Skin of body (tissue), 3 donors: ENCODE measurements at places on chromosomes 7 and 10.

- DNase-seq = no peak
Measured at GRCh38 chr10:31581741-31582323, 262.8 kb downstream of the ZEB1 start.

- no peak for DNase-seq
Measured at GRCh38 chr10:19014498-19014897, 34.1 kb upstream of the MALRD1 start.

- no peak for DNase-seq
Measured at GRCh38 chr7:4733936-4734528, 41.4 kb upstream of the AP5Z1 start.

- DNase-seq = no peak
Measured at GRCh38 chr10:23496727-23497126, 57.9 kb downstream of the OTUD1 start.

DNA sequence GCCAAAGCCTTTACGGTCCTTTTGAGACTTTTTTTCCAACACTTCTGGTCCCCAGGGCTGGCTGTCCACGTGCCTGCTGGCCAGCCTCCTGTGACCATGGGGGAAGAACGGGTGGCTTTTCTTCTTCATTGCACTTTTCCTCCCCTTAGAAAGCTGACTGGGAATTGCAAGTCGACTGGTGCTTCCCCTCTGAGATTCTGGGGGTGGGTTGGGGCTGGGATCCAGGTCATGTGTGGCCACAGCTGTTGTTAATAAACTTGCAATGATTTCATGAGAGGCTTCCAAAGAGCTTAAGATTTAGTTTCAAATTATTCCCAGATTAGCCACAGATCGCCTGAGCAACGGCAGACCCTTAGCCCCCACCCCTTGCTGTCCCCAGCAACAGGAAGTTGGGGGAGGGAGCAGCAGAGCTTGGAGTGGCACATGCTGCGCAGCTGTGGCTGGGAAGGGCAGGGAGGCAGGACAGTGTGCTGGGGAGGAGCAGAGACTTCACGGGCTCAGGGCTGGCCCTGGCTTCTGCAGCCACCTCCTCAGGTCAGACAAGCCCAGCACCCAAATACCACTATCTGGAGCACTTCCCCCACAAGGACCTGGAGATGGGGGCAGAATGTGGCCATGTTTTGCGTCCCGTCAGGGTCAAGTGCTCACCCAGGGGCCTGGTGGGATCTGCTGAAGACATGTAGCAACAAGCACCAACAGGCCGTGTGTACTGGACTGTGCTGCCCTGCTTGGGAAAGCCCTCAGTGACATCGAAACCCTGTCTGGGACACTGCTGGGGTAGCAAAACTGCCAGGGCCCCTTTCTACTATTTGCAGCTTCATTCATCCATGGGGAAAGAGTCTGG, 147.1 kb downstream of the RNF216 start:
- DNase-seq = peak; percentile 97

DNA sequence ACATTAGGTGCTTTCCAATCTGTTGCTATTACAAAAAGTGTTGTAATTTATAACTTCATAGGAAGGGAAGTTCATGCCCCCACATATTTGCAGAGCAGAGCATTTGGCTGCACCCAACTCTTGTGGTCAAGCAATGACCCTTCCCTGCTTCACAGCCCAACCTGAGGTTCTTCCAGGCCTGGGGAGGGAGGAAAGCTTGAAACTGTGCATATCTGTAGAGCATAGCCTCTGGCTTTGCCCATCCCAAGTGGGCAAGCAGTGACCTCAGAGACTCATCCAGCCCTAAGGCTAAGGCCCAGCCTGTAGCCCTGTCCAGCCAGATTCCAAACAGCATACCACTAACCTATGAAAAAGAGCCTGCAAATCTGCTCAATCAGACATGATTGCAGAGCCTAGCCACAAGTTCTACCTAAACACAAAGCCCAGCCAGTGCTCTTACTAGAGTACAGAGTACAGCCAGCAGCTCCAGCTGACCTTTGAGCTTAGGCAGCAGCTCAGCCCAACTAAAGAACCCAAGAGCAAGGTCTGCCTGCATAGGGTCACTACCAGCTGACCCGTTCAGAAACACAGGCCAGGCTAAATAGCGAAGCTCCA, 14.4 kb upstream of the GSTK1 start:
- DNase-seq = no peak

- no peak for DNase-seq
Measured at GRCh38 chr7:13044309-13044708, 356.9 kb downstream of the ARL4A start.

DNA sequence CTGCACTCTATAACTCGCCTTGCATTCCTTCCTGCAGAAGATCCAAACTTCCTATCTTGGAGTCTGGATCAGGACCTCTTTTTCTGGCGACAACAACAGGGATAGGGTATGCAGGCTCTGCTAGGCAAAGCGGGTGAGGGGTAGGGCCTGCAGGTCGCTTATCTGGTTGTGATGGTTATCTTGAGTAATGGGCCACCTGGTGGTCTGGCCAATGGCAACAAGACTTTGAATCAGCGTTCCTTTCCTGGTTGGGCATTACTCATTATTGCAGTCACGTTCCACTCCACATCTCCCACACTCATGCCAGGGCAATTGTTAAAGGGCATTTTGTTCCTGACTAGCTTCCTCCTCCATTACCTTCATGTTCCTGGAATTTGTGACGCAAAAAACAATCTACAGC, 48.4 kb upstream of the PLXDC2 start:
- no peak for DNase-seq

DNA sequence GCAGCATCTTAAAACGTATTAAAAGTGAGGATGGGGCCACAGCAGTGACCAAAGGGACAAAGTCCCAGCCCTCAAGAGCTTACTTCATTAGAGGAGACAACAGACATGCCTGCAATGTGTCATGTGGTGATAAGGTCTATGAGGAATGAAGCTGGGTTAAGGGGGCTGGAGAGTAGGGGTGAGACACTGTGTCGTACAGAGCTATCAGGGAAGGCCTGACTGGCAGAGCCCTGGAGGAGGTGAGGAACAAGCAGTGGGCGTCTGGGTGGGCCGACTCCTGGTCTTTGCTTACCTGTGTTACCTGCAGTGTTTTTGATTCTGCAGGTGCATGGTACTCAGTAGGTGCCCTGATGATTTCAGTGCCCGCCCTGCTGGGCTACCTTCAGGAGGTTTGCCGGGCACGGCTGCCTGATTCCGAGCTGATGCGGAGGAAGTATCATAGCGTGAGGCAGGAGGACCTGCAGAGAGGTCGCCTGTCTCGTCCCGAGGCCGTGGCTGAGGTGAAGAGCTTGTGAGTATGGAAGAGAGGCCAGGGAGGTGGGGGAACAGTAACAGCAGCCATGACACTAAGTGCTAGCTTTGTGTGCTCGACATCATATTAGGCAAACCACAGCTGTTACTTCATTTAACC, 7.6 kb downstream of the ZFYVE27 start:
- DNase-seq = no peak

DNA sequence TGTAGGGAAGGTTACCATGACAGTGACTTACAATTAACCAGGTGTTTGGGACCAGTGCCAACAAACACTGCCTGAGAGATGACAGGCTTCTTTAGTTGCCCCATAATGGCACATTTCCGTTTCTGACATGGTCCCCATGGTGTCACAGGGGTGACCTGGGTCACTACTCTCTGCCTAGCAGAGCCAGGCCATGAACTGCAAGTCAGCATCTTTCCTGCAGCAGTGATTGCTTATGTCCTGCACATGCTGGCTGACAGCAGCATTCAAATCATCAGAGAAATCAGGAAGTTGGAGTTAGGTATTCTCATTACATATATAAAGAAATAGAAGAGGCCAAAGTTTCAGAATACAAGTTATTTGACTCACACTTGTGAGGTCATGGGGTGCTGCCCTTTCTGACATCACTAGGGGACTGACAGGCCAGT, 47.1 kb upstream of the ZNRF2 start:
- DNase-seq = no peak

GRCh38 chr10:50501478-50501877, 122.3 kb downstream of the SGMS1 start:
- no peak for DNase-seq

DNA sequence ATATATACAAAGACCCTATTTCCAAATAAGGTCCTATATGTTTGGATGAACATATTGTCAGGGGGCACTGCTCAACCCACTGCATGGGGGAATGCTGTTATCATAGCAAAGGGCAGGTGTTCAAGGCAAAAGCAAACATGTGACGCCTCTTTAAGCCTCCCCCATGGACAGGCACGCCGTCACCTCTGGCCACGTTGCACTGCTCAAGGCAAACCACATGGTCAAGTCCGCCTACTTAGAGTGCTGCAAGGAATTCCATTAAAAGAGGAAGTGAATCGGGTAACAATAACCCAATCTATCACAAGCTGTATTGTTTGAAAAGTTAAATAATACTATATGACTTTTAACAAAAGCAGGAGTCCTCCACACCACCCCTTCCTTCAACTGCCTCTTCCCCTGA, 8.8 kb upstream of the CALD1 start:
- no peak for DNase-seq

DNA sequence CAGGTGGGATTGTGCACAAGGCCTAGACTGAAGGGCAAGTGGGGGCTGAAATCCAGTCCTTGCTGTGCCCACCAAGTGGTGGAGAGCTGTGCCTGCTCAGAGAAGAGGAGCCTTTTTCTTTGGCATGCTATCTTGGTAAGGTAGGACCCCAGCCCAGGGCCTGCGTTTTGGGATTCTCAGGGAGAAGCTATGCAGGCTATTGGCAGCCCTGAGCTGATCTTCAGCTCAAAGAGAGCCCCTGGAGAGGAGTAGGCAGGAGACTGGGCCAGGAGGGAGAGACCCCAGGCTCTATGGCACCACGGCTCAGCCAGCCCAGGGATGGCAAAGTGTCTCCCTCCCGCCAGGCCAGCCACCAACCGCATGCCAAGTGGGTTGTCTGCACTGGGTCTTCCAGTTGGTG, 119.2 kb upstream of the PCBD1 start:
- no peak for DNase-seq

GRCh38 chr7:39633563-39634477, 10.4 kb downstream of the RALA start:
- no peak for DNase-seq

DNA sequence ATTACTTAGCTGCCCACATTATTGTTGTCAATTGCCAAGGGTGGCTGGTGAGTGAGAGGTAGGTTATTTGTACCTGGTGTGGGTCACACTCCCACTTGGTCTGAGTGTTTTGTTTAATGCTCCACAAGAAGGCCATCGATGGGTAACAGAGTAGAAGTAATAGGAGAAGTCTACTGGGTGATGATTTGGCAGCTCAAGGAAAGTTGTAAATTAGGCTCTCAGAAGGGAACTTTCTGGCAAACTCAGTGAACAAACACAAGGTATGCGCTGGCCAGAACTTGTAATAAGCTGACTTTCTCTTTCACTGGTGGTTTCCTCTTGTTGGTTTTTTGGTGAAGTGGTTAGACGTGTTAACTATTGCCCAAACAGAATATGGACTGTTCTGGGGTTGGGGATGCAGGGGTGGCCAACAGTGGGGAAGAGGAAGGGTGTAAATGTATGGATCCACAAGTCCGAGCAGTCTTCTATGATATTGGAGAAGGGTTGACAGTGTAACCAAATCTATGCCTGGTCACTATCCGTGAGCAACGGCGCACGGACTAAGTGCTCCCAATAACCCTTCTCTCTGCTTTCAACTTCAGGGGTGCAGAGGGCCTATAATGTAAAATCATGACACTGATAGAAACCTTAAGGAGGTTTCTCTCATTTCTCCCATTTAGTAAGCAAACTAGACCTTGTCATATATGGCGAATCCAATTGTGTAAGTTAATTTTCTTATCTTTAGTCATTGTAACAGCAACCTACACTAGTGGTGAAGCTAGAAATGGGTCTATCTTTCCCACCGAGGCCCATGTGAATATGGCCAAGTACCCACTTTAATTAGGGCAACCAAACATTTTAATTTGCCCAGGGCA, 212.8 kb downstream of the PTEN start:
- DNase-seq = no peak

DNA sequence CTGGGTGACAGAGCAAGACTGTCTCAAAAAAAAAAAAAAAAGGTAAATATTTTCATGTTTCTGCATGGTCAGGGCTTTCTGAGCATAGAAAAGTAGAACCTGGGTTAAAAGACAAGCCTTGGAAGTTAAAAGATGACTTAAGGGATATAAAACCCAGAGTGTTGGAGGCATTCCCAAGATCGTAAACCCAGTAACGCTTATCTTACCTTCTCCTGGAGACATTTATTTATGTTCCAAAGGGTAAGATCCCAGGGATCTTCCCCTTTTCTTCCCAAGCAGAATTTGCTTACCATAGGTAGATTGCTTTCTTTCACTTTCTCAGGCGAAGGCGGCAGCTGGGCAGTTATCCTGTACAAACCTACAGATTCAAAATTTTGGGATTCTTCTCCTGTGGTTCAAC, 22.2 kb downstream of the SUGCT start:
- DNase-seq = no peak

GRCh38 chr10:31611161-31611560, 292.1 kb downstream of the ZEB1 start:
- DNase-seq = no peak

- DNase-seq = no peak
Measured at GRCh38 chr7:30980194-30980593, 16.4 kb downstream of the GHRHR start.

DNA sequence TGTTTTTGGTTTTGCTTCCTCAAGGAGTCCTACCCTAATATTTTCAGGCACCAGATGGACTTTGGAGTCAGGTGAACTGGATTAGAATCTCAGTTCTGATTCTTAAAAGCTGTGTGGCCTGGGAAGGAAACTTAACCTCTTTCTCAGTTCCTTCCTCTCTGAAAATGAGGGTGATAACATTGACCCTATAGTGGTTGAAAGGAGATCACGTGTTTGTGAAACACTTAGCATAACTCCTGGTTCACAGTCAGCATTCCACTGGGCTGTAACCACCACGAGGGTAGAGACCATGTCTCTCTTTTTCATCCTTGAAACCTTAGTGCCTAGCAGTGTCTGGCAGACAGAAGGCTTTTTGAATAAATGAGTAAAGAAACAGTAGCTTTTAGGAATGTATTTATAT, 16.7 kb downstream of the LSMEM1 start:
- no peak for DNase-seq

DNA sequence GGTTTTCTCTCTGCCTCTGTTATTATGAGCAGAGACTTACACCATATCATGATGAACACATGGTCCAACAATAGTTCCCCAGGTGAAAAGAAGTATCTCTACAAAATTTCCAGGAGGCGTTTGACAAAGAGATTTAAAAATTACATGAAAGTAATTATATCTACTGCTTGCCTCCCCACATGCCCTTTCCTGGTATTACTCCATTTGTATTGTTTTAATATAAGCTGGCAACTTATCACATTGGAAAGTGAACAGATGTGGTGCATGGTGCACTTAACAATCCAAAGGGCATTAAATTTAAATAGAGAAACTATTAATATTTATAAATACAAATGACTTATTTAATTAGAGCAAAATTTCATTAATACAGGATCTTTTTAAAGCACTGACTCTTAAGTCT, 638.2 kb downstream of the ANKRD7 start:
- no peak for DNase-seq

- DNase-seq = no peak
Measured at GRCh38 chr10:26780106-26780792, 80.5 kb downstream of the ABI1 start.

GRCh38 chr7:136588216-136588615, 280.2 kb upstream of the CHRM2 start:
- no peak for DNase-seq

- DNase-seq = no peak
Measured at GRCh38 chr10:32112055-32112454, 55.8 kb upstream of the KIF5B start.
